ENCODE measurements at places on chromosomes 4 and X.

DNA sequence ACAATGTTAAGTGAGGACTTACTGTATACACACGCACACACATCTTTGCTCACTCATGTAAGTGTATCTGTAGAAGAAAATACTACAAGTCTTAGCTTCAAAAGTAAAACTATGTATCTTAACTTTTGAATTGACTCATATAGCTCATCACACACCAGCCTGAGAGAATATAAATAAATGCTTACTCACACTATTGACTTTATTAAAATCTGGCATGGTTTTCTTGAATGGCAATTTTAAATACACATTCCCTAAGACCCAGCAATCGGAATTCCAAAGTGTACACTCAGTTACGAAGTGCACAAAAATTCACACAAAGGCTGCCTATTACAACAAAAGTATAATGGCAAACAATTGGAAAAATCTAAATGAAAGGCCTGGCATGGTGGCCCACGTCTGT is 2.0 kb downstream of the ERCC6L start:
- no peaks in the 10 kb centered on the region for H3K27me3 ChIP-seq
- H3K4me1 ChIP-seq: no peaks in the 10 kb centered on the region
- no peak for DNase-seq

DNA sequence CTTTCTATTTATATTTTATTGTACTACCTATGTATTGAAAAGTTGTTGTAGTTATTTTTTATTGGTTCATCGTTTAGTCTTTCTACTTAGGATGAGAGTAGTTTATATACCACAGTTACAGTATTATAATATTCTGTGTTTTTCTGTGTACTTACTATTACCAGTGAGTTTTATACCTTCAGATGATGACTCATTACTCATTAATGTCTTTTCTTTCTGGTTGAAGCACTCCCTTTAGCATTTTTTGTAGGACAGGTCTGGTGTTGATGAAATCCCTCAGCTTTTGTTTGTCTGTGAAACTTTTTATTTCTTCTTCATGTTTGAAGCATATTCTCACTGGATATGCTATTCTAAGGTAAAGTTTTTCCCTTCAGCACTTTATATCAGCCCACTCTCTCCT is 7.7 kb downstream of the LUZP4 start:
- no peak overlapping the region for H3K4me3 ChIP-seq
- no peaks in the 10 kb centered on the region for H3K36me3 ChIP-seq
- DNase-seq: no peak
- H3K27ac ChIP-seq: no peak overlapping the region
- H3K27me3 ChIP-seq: no peaks in the 10 kb centered on the region

- H3K27me3 ChIP-seq: no peaks in the 10 kb centered on the region
- DNase-seq: no peak
- no peaks in the 10 kb centered on the region for H3K36me3 ChIP-seq
- no peaks in the 10 kb centered on the region for H3K4me1 ChIP-seq
- no peak overlapping the region for H3K27ac ChIP-seq
- H3K4me3 ChIP-seq: no peak overlapping the region
Measured at GRCh38 chrX:39629001-39629400, 468.8 kb downstream of the BCOR start.

GRCh38 chrX:16664074-16664473 is 14.1 kb downstream of the S100G start:
- H3K27me3 ChIP-seq: no peaks in the 10 kb centered on the region
- no peaks in the 10 kb centered on the region for H3K36me3 ChIP-seq
- H3K4me1 ChIP-seq: no peaks in the 10 kb centered on the region
- no peak overlapping the region for H3K4me3 ChIP-seq
- H3K27ac ChIP-seq: no peak overlapping the region

DNA sequence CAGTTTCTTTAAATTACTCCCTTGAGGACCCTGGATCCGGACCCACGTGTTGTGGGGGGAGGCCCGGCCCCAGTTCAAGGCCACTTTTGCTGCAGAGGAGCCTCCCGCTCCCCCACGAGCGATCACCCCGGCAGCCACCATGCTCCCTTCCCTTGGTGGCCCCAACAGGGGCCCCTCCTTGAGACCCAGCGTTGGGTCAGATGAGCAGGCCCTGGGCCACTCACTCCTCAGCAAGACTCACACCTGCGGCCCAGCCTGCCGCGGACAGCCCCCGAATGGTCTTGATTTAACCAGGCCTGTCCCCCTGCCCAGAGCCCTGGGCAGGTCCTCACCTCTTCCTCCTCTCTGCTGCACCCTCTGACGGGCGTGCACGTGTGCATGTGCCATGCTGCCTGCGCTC is 4.3 kb downstream of the CPLX1 start:
- no peaks in the 10 kb centered on the region for H3K36me3 ChIP-seq
- no peak overlapping the region for H3K27ac ChIP-seq
- H3K4me1 ChIP-seq: peaks cover 11% of the 10 kb centered on the region

- H3K27ac ChIP-seq: no peak overlapping the region
- H3K36me3 ChIP-seq: no peaks in the 10 kb centered on the region
- no peaks in the 10 kb centered on the region for H3K27me3 ChIP-seq
Measured at GRCh38 chrX:120769576-120770341, 105.9 kb downstream of the CT47B1 start.

All from tibial artery (tissue), 4 donors.